ENCODE measurements at places on chromosomes 6 and 20.

GRCh38 chr20:44409132-44409600, 53.7 kb downstream of the HNF4A start:
- H3K4me3 ChIP-seq = no peak overlapping the region
- no peak overlapping the region for H3K27ac ChIP-seq
- no peaks in the 10 kb centered on the region for H3K4me1 ChIP-seq
- peaks cover 37% of the 10 kb centered on the region for H3K27me3 ChIP-seq

GRCh38 chr20:62922451-62922921, 3.8 kb downstream of the DIDO1 start:
- no peaks in the 10 kb centered on the region for H3K27me3 ChIP-seq
- peak overlapping the region; percentile 1 for H3K4me3 ChIP-seq
- H3K4me1 ChIP-seq = peaks cover 79% of the 10 kb centered on the region
- peak overlapping the region; percentile 34 for H3K27ac ChIP-seq
- no peaks in the 10 kb centered on the region for H3K36me3 ChIP-seq

GRCh38 chr20:39103732-39104131, 141.6 kb downstream of the DHX35 start:
- no peaks in the 10 kb centered on the region for H3K27me3 ChIP-seq
- H3K36me3 ChIP-seq = no peaks in the 10 kb centered on the region
- H3K4me1 ChIP-seq = no peaks in the 10 kb centered on the region
- H3K27ac ChIP-seq = no peak overlapping the region

GRCh38 chr6:37520926-37521325, 21.2 kb upstream of the CCDC167 start:
- H3K27ac ChIP-seq = no peak overlapping the region
- DNase-seq = no peak
- no peak overlapping the region for H3K4me3 ChIP-seq
- peaks cover 55% of the 10 kb centered on the region for H3K4me1 ChIP-seq
- no peaks in the 10 kb centered on the region for H3K36me3 ChIP-seq

- H3K27me3 ChIP-seq = no peaks in the 10 kb centered on the region
- no peak overlapping the region for H3K27ac ChIP-seq
- no peak overlapping the region for H3K4me3 ChIP-seq
- no peaks in the 10 kb centered on the region for H3K4me1 ChIP-seq
- H3K36me3 ChIP-seq = no peaks in the 10 kb centered on the region
These were observed 32.3 kb downstream of the TULP4 start for GRCh38 chr6:158344534-158344933.

DNA sequence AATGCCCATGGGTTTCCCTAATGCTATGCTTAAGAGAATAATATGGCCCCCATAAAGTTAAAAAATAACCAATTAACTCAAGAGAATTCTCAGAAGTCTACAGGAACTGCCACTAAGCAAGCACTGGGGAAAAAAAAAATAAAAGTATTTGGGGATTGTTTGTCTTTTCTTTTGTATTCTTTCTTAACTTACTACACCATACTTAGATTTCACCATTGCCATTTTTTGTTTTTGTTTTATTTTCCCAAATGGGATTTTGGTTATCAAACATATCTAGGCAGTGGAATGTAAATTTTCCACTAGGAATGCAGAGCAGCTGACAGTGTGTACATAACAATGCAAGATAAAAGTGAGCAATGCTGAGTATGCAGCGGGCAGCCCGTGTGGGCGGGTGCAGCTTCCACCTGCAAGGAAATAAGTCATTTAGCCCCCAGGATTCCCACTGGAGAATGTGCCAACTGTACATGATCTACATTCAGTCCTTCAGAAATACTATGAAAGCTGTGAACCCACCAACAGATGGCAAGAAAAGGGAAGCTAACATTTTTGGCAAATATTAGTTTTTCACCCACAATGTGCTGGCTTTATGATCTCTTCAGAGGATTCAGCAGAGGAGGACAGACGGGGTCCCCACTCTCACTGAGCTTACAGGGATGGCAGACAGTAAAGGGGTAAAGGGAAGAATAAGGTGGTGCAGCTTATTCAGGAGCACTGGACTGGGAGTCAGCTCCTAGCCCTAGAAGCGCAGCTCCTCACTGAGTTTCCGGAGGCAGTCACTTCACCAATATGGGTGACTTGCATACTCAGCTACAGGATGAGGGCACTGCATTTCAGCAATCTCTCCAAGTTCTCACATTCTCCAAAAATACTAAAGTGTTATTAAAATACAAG, 44.4 kb downstream of the DCDC2 start:
- no peak for DNase-seq
- H3K27ac ChIP-seq = no peak overlapping the region
- no peaks in the 10 kb centered on the region for H3K4me1 ChIP-seq
- H3K4me3 ChIP-seq = no peak overlapping the region
- H3K27me3 ChIP-seq = peaks cover 6% of the 10 kb centered on the region

DNA sequence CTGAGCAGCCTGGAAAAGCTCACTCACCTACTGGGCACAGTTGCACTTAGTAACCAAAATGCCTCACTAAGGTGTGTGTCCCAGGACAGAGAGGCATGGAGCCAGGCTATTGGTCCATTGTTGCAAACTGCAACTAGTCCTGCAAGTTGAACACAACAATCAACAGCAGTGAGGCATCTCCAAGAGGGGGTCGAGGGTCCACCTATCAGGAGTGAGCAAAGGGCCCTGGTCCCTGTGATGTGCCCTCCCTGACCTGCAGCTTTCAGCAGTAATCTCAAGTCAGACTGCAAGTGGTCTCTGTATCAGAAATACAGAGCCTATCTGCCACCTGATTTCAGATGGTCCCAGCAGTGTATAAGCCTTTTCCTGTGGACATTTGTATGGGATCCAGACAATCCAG, 50.2 kb upstream of the TGM3 start:
- H3K4me1 ChIP-seq = no peaks in the 10 kb centered on the region
- no peak overlapping the region for H3K4me3 ChIP-seq
- H3K27ac ChIP-seq = no peak overlapping the region

GRCh38 chr6:136477548-136477947, 72.7 kb downstream of the MAP7 start:
- no peaks in the 10 kb centered on the region for H3K4me1 ChIP-seq
- H3K27ac ChIP-seq = no peak overlapping the region
- no peak overlapping the region for H3K4me3 ChIP-seq
- H3K27me3 ChIP-seq = peaks cover 4% of the 10 kb centered on the region
- H3K36me3 ChIP-seq = no peaks in the 10 kb centered on the region

GRCh38 chr6:12968839-12969558, 252.4 kb downstream of the PHACTR1 start:
- H3K4me1 ChIP-seq = no peaks in the 10 kb centered on the region
- no peak overlapping the region for H3K4me3 ChIP-seq
- no peak for DNase-seq
- no peak overlapping the region for H3K27ac ChIP-seq
- H3K27me3 ChIP-seq = no peaks in the 10 kb centered on the region

- H3K4me1 ChIP-seq = peaks cover 4% of the 10 kb centered on the region
- no peak for DNase-seq
- H3K4me3 ChIP-seq = no peak overlapping the region
- H3K27ac ChIP-seq = no peak overlapping the region
These were observed 71.7 kb downstream of the SNX5 start for GRCh38 chr20:17896771-17897369.

DNA sequence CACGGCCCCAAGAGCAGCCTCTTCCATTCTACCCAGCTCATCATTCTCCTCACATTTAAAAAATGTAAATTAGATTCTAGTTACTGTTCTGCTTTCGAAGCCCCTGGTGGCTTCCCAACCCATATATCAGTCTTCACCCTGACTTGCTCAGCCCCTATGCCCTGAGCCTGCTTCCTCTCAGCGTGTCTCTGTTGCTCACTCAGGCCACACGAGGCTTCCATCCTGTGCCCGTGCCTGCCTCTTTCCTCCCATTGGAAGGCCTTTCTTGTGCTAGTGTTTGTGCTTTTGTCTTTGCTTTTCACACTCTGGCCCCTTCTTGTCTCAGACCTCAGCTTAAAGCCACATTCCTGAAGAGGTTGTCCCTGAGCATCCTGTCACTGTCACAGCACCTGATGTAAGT, 78.1 kb downstream of the AFDN start:
- H3K27ac ChIP-seq = no peak overlapping the region
- no peaks in the 10 kb centered on the region for H3K27me3 ChIP-seq
- DNase-seq = no peak
- no peaks in the 10 kb centered on the region for H3K4me1 ChIP-seq

GRCh38 chr20:49559411-49560081, 8.4 kb downstream of the PTGIS start:
- peaks cover 3% of the 10 kb centered on the region for H3K27me3 ChIP-seq
- no peak for DNase-seq
- H3K4me3 ChIP-seq = no peak overlapping the region

DNA sequence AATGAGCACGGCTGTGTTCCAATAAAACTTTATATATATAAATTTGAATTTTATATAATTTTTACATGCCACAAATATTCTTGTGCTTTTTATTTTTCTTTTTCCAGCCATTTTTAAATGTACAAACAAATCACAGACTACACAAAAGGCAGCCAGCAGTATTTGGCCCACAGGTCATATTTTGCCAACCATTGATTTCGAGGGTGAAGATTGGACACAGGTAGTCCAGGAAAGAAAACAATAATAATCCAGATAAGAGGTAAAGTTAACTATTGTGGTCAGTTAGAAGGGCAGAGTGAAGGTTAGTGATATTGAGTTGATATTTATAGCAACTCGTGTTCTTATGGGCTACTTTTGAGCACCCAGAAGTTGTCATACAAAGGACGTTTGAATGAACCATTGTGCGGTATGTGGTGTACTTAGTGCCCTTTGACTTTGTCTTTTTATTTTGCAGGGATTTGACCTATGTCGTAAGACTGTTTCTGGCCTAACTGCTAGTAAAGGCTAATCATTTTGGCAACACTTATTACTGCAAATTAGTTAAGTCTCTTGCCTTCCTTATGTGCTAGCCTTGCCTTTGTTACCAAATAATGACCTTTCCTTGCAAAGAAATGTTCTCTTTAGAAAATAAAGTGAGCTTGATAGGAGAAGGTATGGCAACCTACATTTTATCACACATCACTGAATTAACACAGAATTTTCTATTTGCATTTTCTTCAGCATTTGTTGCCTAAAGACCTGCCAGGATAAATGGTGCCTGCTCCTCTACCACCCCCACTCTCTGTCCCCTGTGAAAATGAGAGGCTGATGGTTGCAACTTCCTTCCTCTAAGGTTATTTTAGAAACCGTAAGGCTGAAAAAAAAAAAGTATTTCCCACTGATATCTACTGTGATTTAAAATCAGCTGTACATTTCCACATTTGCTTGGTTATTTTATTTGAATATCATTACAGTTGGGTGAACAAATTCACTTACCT, 493.9 kb upstream of the SOX4 start:
- H3K4me1 ChIP-seq = no peaks in the 10 kb centered on the region
- H3K27ac ChIP-seq = no peak overlapping the region
- no peak for DNase-seq
- no peaks in the 10 kb centered on the region for H3K27me3 ChIP-seq
- H3K36me3 ChIP-seq = no peaks in the 10 kb centered on the region

DNA sequence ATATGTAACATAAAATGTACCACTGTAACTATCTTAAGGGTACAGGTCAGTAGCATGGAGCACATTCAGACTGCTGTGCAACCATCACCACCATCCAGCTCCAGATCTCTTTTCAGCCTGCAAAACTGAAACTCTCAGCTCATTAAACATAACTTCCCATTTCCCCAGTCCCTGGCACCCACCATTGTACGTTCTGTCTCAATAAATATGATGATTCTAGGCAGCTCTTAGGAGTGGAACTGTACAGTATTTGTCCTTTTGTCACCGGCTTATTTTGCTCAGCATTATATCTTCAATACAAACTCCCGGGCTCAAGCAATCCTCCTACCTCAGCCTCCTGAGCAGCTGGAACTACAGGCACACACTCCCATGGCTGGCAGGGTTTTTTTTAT, 1.5 kb downstream of the ZC3H12D start:
- H3K4me3 ChIP-seq = peak overlapping the region; percentile 65
- H3K36me3 ChIP-seq = no peaks in the 10 kb centered on the region
- DNase-seq = no peak

DNA sequence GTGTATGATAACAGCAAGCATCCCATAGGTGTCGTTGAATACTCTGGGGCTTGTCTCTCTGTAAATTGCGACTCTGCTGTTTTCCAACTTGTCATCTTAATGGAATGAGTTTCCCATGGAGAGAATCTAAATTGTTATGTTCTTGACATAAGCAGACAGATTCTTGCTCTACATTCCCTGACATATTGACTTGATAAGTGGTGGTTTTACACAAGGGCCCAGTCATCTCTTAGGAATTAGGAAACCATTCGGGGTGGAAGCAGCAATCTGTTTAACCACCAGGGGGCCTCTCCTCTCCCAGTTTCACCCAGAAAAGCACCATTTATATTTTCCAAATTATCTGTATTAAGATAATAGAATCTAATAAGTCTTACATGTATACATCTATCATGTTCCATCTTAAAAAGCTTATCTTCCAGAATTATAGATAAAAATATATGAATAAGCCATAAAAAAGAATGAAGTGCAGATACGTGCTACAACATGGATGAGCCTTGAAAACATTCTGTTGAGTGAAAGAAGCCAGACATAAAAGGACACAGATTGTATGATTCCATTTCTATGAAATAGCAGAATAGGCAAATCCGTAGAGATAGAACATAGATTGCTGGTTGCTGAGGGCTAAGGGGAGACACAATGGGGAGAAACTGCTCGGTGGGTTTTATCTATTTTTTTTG, 23.1 kb upstream of the MROH8 start:
- peak; percentile 19 for DNase-seq
- no peaks in the 10 kb centered on the region for H3K27me3 ChIP-seq

GRCh38 chr6:105620878-105621277, 218.0 kb upstream of the PREP start:
- no peak overlapping the region for H3K27ac ChIP-seq
- no peaks in the 10 kb centered on the region for H3K36me3 ChIP-seq
- H3K4me1 ChIP-seq = no peaks in the 10 kb centered on the region
- H3K27me3 ChIP-seq = no peaks in the 10 kb centered on the region

DNA sequence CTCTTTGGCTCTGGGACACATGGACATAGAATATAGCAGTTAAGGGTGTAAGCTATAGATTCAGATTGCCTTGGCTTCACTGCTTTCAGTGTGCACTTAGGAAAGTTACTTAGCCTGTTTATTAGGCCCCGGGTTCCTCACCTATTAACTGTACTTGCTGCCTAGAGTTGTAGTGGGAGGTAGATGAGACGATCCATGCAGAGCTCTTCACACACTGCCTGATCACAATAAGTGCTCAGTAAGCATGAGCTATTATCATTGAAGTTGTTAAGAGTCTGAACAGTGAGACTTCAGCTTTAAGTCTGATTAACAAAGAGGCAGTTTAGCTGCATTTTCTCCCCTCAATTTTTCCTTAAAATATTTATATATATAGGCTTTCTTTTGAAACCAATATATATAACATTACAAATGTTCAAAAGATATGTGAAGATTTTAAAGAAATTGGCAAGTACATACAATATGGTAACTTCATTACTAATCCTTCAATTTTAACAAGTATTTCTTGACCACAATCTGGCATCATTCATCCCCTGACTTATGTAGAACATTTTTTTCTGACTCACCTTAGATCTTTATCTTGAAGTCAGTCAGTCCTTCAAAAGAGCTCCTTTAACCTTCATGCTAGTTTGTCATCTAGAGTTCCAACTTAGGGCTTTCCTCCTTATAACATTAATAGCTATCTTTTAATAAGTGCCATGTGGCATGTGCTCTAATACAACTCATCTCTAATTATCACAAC, 20.5 kb upstream of the SUPT3H start:
- no peaks in the 10 kb centered on the region for H3K36me3 ChIP-seq
- no peak overlapping the region for H3K27ac ChIP-seq
- no peaks in the 10 kb centered on the region for H3K4me1 ChIP-seq
- H3K27me3 ChIP-seq = no peaks in the 10 kb centered on the region
- H3K4me3 ChIP-seq = no peak overlapping the region

- H3K36me3 ChIP-seq = no peaks in the 10 kb centered on the region
- no peak for DNase-seq
- no peaks in the 10 kb centered on the region for H3K4me1 ChIP-seq
- no peak overlapping the region for H3K27ac ChIP-seq
- no peak overlapping the region for H3K4me3 ChIP-seq
- no peaks in the 10 kb centered on the region for H3K27me3 ChIP-seq
These were observed 51.1 kb upstream of the TMEM170B start for GRCh38 chr6:11486486-11486885.
